ENCODE measurements at places on chromosomes 3 and 15. TPM values are rescaled to one million over a fixed set of nuclear protein-coding genes. Genes with fewer than 3 reads are reported as not detected.

DNA sequence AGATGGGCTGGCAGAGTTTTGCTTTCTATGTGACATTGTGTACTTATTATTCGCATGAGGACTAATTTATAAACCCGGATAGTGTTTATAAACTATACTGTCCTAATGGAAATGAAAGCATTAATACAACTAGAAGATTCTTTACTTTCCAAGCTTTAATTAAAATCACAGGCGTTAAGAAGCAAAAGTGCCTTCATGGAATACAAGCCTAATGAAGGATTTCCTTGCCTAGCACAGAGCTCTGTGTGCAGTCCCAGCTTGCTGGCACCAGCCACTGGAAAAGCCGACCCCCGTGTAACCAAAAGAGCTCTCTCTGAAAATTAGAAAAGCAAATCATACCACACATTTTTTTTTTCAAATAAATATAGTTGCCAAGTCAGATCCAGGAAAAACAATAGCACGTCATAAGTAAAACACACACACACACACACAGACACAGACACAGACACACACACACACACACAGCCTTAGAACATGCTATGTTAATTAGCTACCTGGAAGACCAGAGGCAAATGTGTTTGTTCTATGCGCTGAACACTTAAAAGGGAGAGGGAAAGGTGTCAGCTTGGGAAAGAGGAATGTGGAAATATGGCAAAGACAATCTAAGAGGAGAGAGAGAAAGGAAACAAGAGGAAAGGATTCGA, 1084.2 kb downstream of the TUSC7 start:
- no peak for DNase-seq

GRCh38 chr3:101913168-101913567, 63.9 kb downstream of the NFKBIZ start:
- DNase-seq: no peak

- DNase-seq: no peak
These were observed 25.2 kb downstream of the ATP6V1A start for GRCh38 chr3:113771993-113772392.

- no peak for DNase-seq
These were observed 57.7 kb downstream of the DNAJB8 start for GRCh38 chr3:128408693-128409623.

DNA sequence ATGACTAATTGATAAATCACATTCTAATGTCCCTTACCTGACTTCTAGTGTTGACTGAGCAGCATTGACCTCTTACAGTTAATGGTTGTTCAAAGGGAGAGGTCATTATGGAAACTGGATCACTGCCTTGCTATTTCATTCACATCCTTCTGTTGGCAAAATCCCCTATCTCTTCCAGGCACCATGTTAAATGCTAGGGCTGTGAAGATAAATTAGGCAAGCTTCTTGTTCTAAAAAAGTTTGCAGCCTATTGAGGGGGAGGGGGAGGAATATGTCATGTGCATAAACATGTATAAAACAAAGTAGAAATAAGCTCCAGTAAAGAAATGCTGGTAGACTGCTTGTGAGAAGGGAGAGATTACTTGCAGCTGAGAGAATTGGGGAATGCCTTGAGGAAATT, 84.8 kb upstream of the MLF1 start:
- DNase-seq: no peak

- peak; percentile 81 for DNase-seq
These were observed 17.7 kb downstream of the STARD9 start for GRCh38 chr15:42593143-42593542.

- DNase-seq: no peak
These were observed 49.6 kb downstream of the TRAK1 start for GRCh38 chr3:42140665-42141203.

- no peak for DNase-seq
These were observed 165.7 kb upstream of the TSC22D2 start for GRCh38 chr3:150242220-150242936.

DNA sequence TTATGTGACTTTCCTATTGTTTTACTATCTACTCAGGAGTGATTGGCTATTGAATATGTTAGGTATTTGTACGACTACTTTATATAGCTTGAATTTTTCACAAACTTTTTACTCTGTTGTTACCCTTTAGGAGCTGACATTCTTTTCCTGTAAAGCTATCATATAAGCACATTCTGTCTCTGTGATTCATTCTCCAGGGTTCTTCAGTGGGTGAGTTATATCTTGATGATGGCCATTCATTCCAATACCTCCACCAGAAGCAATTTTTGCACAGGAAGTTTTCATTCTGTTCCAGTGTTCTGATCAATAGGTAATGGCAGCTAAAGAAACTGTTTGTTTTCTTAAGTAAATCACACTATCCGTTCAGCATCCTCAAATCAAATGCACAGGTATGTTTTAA, 10.1 kb upstream of the CAPN3 start:
- DNase-seq: no peak

- peak; percentile 34 for DNase-seq
These were observed 778 bp downstream of the MTMR10 start for GRCh38 chr15:30990446-30991254.

- DNase-seq: no peak
These were observed 29.5 kb upstream of the THSD4 start for GRCh38 chr15:71085809-71086208.

DNA sequence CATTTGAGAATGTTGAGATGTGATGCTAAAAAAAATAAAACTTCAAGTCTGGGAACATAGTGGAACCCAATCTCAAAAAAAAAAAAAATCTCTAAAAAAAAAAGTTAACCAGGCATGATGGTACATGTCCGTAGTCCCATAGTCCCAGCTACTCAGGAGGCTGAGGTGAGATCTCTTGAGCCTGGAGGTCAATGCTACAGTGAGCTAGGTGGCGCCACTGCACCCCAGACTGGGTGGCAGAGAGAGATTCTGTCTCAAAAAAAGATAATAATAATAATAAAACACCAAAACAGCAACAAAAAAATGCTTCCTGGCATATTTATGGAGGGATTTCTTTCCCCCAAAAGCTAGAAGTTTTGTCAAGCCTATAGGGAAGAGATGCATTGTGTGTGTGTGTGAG, 361.6 kb downstream of the ROBO1 start:
- no peak for DNase-seq

The TIMP4 gene
- 0.40 TPM for total RNA-seq

The TMEM212 gene
- total RNA-seq: not detected

The CPA3 gene
- total RNA-seq: not detected

The FANCI gene
- 9.7 TPM for total RNA-seq

The ANKRD63 gene
- not detected for total RNA-seq

The GOLGA8J gene
- not detected for total RNA-seq

The RLBP1 gene
- not detected for total RNA-seq

The CCR9 gene
- total RNA-seq: not detected

The CAMKV gene
- under 0.01 TPM for total RNA-seq

The CSPG4 gene
- under 0.01 TPM for total RNA-seq

The EFHB gene
- total RNA-seq: 0.20 TPM

The PLSCR5 gene
- total RNA-seq: not detected

The MB21D2 gene
- 3.0 TPM for total RNA-seq

Measured in lung microvascular endothelial cell (primary cell).